ENCODE measurements at places on chromosomes 1 and 21.

- DNase-seq, result no peak
Measured at GRCh38 chr1:71039661-71040262, 7.9 kb downstream of the PTGER3 start.

DNA sequence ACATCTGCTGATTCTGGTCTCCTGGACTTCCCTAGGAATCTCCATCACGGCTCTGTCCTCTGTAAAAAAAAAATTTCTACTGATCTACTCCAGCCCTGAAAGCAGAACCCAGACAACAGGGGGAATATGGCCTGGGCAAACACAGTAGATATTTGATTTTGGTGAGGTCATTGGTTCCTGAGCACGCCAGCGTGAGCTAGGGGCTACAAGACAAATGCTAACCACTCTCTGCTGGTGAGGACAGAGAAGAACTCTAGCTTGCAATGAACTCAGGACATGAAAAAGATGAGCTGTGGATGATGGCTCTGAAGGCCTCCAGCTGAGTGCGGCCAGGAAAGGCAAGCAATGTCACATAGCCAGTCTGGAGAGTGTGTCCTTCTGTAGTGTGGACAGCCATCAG is 17.2 kb upstream of the FYB2 start:
- DNase-seq, result no peak

DNA sequence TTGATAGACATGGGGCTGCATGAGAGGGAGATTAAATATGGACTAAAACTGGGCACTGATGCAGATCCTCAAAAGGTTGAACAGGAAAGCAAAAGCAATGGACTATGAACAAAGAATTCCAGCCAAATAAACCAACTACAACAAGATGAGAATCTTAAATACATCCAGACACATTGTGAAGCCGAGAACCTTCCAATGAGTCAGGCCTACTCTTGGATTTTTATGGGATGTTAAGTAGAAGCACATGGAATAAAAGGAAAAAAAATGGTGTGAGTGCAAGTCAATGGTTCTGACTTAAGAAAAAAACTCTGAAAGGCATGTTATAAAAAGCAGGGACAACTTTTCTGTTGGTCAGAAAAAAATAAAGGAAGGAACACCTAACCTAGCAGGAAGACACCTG is 227.2 kb downstream of the DPYD start:
- DNase-seq, result no peak

GRCh38 chr1:60280256-60280655 is 206.7 kb upstream of the C1orf87 start:
- no peak for DNase-seq

GRCh38 chr1:190138266-190138665 is 339.4 kb downstream of the BRINP3 start:
- DNase-seq, result no peak

DNA sequence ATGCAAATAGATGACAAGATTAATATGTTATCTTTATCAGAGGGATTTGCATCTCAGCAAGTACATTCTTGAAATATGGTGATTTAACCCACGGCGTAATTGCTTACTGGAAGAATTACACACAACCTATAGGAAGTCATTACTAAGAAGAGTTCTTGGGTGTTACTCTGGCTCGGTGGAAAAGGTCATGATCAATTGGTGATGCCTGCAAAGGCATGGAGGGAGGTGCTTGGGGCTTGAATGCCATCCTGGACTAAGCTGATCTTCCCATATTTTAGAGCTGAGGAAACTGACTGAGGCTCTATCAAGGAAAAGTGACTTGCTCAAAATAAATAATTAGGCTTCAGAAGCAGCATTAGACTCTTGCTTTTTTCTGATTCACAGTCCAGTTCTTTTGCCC is 137.5 kb upstream of the JUN start:
- no peak for DNase-seq

- DNase-seq, result no peak
Measured at GRCh38 chr1:43769350-43769908, 62.1 kb downstream of the ST3GAL3 start.

GRCh38 chr1:221458447-221459156 is 283.3 kb downstream of the DUSP10 start:
- no peak for DNase-seq

DNA sequence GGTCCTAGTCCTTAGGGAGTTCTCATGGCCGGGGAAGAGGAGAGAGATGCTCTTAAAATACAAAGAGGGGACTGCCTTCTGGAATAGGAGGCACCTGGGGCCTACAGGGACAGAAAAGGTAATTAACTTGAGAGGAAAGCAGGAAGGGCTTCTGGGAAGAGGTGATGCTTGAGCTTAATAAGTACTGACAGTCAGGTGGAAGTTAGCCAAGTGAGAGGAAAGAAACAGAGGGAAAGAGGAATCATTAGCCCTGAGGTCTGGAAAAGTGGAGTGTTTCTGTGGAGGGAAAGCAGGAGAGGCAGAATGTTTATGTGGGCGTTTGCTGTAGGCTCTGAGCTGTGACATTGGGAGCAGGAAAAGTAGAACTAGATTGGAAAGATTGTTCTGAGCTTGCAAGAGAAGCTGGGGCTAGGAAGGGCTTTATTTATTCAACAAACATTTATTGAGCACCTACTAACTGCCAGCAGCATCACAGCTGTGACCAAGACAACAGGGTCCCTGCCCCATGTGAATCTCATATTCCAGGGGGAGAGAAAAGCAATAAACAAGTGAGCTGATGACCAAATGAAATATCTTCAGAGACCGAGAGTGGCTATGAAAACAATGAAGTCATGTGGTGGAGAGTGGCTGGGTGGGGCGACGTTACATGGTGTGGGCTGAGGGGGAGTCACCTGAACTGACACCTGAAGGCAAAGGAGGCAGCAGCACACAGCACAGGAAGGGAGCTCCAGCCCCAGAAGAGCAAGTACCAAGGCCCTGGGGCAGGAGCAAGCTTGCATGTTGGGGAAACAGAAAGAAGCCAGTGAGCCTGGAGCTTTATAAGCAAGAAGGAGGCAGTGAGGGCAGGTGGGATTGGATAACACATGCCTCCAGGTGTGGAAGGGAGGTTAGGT is 4.4 kb upstream of the FNDC5 start:
- DNase-seq, result no peak

GRCh38 chr1:214448536-214448935 is 102.9 kb downstream of the PTPN14 start:
- no peak for DNase-seq

DNA sequence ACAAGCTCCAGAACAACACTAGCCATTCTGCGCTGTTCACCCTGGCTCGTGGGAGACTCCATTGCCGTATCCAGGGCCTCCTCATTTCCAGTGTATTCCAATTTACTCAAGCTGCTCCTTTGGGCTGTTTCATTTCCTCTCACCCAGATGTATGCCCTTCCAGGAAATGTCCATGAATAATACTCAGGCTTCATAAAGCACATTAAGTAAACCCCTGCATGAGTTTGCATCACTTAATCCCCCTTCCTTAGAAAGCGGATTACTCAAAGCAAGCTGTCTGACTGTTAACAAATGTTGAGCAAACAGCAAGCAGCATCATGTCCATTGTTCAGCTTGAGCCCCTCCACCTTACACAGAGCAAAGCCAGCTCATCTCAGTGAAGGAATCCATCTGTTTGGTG is 403.6 kb upstream of the PBX1 start:
- DNase-seq, result no peak

- no peak for DNase-seq
Measured at GRCh38 chr21:35404247-35404646, 355.1 kb upstream of the RUNX1 start.

DNA sequence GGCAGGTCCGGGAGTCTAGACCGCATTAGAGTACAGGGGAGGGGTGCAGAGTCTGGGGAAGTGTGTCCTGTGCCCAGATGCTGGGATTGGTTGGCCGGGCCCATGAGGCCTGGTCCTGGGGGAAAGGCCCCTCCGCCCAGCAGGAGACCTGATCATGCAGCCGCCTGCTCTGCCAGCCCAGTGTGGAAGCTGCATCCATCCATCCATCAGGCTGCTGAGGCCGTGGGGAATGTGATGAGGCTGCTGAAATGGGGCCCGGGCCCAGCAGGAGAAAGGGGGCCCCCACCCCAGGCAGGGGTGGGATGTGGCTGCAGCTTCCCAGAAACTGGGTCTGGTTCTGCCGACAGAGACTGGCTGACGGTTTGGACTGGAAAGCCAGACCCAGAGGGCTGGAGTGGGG is 37.2 kb downstream of the EPHA2 start:
- DNase-seq, result no peak

DNA sequence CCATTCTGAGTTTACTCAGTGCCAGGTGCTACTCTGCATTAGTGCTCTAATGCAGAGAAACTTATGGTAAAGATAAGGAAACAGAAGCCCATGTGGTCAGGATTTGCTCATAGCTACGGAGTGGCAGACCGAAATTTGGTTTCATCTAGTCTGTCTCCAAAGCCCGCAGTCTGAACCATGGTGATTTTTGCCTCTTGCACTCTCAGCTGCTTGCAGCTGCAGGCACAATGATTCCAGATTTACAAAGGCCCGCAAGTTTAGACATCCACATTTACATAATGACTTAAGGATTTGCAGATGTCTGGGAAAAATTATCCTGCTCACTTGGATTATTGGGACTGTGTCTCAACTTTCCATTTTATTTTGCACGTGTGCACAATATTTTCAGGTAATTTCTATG is 161.3 kb upstream of the KCNJ6 start:
- DNase-seq, result no peak

DNA sequence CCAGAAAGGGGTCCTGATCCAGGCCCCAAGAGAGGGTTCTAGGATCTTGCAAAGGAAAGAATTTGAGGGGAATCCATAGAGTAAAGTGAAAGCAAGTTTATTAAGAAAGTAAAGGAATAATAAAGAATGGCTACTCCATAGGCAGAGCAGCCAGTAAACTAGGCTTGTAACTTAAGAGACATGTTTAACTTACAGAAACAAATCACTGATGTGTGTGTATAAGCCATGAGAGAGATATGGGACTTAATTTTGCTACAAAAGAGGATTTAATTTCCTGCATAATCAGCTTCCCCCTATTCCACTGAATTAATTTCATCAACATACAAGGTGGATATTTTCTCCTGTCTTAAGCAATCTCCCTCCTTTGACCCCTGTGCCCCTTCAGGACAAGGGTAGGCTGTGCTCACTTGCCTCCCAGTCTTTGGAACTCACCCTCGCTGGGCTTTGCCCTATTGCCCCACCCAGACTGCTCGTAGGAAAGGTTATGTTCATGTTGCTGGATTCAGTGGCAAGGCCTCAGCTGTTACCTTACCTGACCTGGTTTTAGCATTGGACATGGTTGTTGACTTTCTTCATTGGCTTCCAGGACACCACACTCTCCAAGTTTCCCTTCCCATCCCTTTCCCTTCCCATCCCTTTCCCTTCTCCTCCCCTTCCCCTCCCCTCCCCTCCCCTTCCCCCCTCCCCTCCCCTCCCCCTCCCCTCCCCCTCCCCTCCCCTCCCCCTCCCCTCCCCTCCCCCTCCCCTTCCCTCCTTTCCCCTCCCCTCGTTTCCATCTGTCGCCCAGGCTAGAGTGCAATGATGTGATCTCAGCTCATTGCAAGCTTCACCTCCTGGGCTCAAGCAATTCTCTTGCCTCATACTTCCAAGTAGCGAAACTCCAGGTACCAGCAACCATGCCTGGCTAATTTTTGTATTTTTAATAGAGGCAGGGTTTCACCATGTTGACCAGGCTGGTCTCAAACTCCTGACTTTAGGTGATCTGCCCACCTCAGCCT is 44.6 kb downstream of the TBCE start:
- no peak for DNase-seq

GRCh38 chr1:974293-974640 is 7.6 kb downstream of the PERM1 start:
- DNase-seq, result no peak

DNA sequence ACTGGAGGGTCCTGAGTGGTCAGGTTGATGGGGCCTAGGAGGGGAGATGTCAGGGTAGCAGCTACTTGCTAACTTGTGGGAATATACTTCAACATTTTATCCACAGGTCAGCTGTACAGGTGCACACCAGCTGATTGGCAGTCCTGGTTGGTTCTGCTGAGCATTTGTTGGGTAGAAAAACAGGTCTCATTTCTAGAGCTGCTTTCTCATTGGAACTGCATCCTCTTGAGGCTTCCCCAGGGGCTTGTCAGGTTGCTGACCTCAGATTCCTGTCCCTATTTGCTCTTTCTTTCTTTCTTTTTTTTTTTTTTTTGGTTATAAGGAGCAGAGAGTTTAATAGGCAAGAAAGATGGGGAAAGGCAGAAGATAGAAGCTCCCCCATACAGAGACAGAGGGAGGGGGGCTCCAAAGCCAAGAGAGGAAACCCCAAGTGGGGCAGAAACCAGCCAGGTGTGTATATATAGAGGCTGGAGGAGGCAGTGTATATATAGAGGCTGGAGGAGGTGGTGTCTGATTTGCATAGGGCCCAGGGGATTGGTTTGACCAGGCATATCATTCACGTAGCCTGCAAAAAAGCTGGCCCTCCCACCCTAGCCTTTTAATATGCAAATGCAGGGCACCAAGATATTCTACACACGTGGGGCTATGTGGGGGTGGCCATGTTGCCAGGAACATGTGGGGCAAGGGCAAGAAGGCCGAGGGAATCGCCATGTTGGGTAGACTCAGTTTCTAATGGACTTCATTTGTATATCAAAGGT is 57.3 kb upstream of the STUM start:
- no peak for DNase-seq

DNA sequence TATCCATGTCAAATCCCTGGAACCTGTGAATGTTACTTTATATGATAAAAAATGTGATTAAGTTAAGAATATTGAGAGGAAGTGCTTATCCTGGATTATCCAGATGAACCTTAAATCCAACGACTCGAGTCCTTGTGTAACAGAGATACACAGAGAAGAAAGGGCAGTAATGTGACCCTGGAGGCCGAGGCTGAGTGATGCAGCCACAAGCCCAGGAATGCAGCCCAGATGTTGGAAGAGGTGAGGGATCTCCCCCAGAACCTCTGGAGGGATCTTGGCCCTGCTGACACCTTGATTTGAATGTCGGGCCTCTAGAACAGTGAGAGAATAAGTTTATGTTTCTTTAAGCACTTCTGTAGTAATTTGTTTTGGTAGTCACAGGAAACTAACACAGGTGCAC is 18.0 kb downstream of the LPGAT1 start:
- no peak for DNase-seq

- DNase-seq, result no peak
Measured at GRCh38 chr1:204443260-204443619, 31.6 kb upstream of the PPP1R15B start.

DNA sequence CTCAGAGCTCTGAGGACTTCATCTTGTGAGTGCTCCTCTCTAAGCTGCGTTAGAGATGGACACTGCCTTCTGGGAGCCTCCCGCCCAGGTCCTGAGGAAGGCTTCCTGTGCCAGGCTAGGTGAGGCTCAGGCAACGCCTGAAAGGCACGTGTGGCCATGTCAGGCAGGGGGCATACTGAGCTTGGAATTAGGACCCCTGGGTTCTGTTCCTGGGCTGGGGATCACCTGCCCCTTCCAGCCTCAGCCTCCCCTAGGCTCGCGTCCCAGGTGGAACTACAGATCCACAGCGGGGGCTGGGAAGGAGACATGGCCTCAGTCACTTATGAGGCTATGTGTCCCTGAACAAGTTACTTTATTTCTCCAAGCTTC is 10.0 kb upstream of the ASCL5 start:
- DNase-seq, result no peak

- no peak for DNase-seq
Measured at GRCh38 chr21:37873655-37874054, 42.6 kb downstream of the KCNJ6 start.
